ENCODE measurements at places on chromosomes 12 and 14. TPM values are rescaled to one million over a fixed set of nuclear protein-coding genes. Genes with fewer than 3 reads are reported as not detected.

ASIC1 gene
- 1.7 TPM for total RNA-seq

KLRC3 gene
- not detected for total RNA-seq

MAP3K12 gene
- total RNA-seq: 5.7 TPM

SMOC1 gene
- 9.7 TPM for total RNA-seq

DHH gene
- total RNA-seq: not detected

RPGRIP1 gene
- total RNA-seq: not detected

TSHR gene
- 0.20 TPM for total RNA-seq

ATL1 gene
- total RNA-seq: not detected

BHLHE41 gene
- total RNA-seq: not detected

ABCD4 gene
- total RNA-seq: 27.3 TPM

AHSA1 gene
- 278 TPM for total RNA-seq

AQP2 gene
- total RNA-seq: not detected

GALNT6 gene
- not detected for total RNA-seq

SRP54 gene
- 52.3 TPM for total RNA-seq

VDR gene
- total RNA-seq: 15.9 TPM

TMEM253 gene
- total RNA-seq: not detected

KLHL33 gene
- total RNA-seq: not detected

SERPINA9 gene
- total RNA-seq: not detected

PKP2 gene
- 10.6 TPM for total RNA-seq

KRT79 gene
- total RNA-seq: not detected

MYL2 gene
- not detected for total RNA-seq

GPR137C gene
- total RNA-seq: 0.81 TPM

GPRC5D gene
- total RNA-seq: not detected

LRRK2 gene
- 0.76 TPM for total RNA-seq

OR4E1 gene
- total RNA-seq: not detected

SLC25A21 gene
- 8.7 TPM for total RNA-seq

ADAM21 gene
- total RNA-seq: 1.7 TPM

MAPK1IP1L gene
- total RNA-seq: 14.8 TPM

MANSC4 gene
- not detected for total RNA-seq

SLC7A8 gene
- 0.13 TPM for total RNA-seq

GLI1 gene
- total RNA-seq: 0.03 TPM

GLS2 gene
- total RNA-seq: 1.5 TPM

MIPOL1 gene
- total RNA-seq: 9.2 TPM

All from MG63 (cell line).